Jurkat, Clone E6-1 (cell line): ENCODE measurements at places on chromosomes 12 and 14.

GRCh38 chr14:92950773-92951172, 27.8 kb downstream of the CHGA start:
- DNase-seq, result no peak

DNA sequence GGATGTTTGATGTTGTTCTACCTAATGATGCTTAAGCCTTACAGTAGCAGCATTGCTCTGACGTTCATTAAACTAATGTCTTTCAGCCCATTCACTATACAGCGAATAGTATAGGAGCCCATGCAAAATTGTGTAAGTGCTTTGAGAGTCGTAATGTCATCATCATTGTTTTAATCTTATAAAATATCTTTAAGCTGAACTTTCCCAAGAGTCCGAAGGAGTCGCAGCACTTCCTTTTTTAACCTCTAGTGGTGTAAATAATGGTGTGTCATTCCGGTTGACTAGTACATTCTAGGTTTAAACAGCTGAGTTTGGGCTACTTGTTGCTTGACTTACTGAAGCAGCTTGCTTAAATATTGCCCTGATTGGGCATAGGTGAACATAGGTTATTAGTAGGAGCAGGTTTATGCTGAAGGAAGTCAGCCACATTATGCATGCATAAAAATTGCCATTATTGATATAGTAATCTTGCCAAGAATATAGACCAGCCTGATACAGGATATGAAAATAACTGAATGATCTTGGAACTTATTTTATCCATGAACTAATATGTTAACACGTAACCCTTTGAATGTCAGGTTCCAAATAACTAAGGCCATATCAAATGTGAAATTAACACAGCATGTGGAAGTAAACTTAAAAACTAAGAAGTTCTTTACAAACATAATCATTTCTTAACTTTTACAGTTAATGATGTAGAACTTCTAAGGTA, 2.6 kb downstream of the WNK1 start:
- peak; percentile 66 for DNase-seq

- DNase-seq, result no peak
Observed at GRCh38 chr14:101228949-101229541, 325.5 kb upstream of the RTL1 start.

DNA sequence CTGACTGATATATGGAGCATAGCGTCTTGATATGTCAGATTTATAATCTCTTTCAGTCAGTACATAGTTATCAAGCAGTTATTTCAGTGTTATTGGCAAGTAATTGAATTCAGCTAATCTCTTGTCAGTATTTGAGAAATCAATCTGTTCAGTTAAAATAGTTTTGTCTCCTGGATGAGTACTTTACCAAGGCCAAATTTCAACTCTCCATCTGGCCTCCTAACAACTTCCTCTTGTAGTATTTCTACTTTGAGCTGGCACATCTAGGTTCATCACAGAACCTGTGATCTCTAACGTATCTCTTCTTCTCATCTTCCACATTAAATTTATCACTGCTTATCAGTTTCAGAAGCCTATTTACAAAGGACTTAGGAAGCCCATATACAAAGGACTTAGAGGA, 690.5 kb downstream of the C12orf50 start:
- DNase-seq, result no peak

- DNase-seq, result no peak
Observed at GRCh38 chr14:81366214-81366613, 33.9 kb downstream of the STON2 start.

- no peak for DNase-seq
Observed at GRCh38 chr14:34171431-34172172, 220.7 kb upstream of the EGLN3 start.

DNA sequence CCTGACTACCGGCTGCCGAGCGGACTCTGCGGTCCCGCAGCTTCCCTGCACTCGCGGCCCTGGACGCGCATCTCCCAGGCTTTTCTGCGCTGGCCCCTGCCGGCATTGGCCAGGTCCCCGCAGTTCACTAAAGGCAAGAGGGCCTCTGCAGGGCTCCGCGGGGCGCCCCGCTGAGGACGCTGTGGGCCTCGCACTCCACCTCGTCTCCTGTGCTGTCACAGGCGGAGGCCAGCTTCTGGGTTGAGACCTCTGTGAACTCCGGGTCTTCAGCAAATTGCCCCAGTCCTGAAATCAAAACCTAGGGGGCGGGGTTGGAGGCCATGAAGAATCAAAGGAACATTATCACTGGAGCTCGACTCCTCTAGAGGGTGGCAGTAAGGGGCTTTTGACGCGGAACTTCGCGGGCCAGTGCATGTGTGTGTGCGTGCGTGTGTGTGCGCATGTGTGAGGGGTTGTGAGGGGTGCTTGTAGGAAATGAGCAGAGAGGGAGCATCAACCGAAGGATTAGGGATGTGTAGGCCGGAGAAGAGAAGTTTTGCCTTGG, 68.5 kb upstream of the CAPRIN2 start:
- DNase-seq, result no peak

DNA sequence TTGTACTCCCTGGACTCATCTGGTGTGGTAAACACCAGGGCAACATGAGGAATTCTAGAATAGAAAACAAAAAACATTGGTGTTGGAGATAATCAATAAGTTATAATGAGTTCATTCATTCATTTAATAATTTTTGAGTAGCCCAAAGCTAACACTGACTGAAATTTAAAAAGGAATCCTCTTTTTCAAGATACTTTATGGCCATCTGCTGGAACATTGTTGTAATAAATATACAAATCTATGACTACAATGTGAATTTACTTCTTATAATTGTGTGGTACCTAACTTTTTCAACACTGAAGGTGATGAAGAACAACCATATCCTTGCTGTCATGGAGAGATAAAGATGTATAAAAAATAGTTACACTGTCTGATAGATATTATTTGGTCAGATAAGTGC, 687.3 kb upstream of the MIS18BP1 start:
- no peak for DNase-seq

- no peak for DNase-seq
Observed at GRCh38 chr12:99387661-99388060, 259.9 kb upstream of the GARIN6 start.

DNA sequence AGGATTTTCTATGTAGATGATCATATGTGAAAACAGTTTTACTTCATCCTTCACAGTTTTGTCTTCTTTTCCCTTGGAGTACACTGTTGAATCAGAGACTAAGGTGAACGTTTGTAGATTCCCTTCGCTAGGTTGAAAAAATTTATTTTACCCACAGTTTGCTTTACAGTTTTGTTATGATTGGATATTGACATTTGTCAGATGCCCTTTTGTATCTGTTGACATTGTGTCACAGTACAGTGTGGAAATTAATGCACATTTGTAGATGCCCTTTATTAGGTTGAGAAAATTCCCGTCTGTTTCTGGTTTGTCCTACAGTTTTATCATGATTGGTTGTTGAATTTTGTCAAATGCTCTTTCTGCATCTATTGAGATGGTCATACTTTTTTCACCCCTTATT, 13.3 kb downstream of the G2E3 start:
- DNase-seq, result no peak
